ENCODE measurements at places on chromosomes 6 and 20.

DNA sequence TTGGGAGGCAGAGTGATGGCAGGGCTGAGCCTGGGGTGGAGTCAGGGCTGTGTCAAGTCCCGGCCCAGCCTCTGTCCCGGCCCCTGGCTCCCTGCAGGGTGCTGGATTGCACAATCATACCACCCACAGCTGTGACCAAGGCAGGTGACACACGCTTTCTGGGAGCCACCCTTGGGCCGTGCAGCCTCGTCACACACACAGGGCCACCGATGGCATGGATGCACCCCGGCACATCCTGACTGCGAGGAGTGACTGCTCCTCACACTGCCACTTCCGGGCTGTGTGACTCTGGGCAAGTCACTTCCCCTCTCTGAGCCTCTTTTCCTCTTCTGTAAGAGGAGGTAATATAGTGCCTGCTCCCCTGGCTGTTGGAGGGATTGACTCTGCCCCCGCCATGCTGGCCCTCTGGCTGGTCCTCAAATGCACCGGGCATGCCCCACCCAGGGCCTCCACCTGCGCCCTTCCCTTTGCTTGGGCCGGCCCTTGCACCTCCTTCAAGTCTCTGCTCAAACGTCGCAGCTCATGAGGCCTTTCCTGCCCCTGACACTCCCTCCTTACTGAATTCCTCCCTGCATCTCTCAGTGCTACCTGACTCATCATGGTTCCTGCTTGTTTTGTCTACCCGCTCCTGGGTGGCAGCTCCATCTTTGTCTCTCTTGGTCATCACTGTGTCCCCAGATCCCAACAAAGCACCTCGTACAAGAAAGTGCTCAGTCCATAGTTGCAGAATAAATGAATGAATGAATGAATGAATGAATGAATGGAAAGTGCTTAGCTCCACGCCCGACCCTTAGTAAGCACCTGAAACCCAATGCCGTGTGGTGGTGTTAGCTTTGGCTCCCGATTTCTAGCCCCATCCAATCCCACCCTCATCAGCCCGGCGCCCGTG, 93.5 kb downstream of the CEBPB start:
- no peak for DNase-seq

- no peak for DNase-seq
Measured at GRCh38 chr20:24776755-24777271, 172.3 kb upstream of the CST7 start.

GRCh38 chr20:57240581-57241362, 25.7 kb downstream of the BMP7 start:
- DNase-seq, result no peak

GRCh38 chr20:31840906-31841816, 4.2 kb downstream of the FOXS1 start:
- DNase-seq, result no peak

GRCh38 chr6:159168536-159169192, 536 bp upstream of the FNDC1 start:
- no peak for DNase-seq

All from H1 (cell line).